ENCODE measurements at places on chromosomes 12 and 14.

DNA sequence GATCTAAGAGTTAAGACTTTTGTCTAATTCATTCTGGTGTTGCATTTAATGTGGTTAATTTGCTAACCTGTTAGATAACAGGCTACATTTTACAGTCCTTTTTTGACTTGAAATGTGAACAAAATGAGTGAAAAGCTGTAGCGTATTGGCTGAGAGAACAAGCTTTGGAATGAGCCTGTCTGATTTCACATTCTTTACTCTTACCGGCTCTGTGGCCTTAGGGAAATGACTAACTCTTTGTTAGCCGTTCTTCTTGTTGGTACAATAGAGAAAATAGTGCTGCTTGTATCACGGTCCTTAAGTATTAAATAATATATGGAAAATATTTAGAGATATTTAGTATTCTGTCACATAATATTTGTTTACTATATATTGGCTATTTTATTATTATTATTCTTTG is 1.9 kb downstream of the MNAT1 start:
- no peak for DNase-seq

- no peak for DNase-seq
Measured at GRCh38 chr12:9347328-9348127, 139.3 kb upstream of the PZP start.

GRCh38 chr12:108839890-108840230 is 17.5 kb downstream of the SSH1 start:
- no peak for DNase-seq

DNA sequence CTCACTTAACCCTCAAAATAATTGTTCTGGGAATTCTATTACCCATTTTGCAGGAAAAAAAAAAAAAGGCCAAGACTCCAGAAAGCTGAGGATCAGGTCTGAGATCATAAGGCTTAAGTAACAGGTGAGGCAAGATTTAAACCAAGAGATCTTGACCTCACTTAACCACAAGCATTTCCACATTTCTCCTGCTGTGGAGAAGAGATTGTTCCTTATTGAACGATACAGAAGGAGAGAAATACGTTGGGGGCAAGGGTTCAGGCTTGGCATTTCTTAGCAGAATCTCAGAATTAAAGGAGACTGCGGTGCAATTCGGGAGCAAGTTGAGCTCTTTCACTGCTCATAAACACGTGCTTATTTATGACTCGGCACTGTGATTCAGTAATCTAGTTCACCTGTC is 885.3 kb upstream of the TMEM132C start:
- no peak for DNase-seq

DNA sequence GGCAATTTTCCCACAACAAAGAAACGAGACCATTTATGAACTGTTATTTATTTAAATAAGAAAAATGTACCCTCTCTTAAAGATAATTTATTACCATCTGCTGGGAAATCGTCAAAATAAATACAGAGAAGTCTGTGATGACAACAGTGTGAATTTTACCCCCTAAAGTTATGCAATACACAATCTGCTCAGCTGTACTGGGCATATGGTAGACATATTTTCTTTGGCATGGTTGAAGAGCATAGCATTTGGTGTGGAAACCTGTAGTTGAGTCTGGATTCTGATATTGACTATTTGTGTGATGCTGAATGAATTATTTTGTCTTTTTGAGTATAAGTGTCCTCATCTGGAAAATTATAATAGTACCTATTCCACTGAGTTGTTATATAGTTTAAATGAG is 60.0 kb downstream of the CFAP54 start:
- no peak for DNase-seq

Data from right forelimb (tissue), 1 donor.